Mesendoderm (in vitro differentiated cells): ENCODE measurements at places on chromosomes 16 and 17.

DNA sequence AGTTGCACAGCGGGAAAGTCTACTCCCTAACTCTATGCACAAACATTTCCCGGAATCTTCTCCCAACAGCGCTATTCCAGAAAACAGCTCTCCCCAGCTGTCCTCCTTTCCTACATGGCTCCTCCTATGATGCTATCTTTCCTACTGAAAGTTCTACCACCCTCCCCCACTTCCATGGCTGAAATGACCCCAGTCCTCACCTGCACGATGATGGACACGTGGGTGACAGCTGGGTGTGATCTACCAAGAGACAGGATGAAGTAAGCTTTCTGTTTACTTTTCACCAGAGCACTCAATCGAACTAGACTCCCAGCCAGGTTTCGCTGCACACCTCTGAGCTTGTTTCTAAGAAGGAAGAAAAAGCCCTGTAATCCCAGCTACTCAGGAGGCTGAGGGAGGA, 10.7 kb downstream of the CTC1 start:
- no peak for DNase-seq

DNA sequence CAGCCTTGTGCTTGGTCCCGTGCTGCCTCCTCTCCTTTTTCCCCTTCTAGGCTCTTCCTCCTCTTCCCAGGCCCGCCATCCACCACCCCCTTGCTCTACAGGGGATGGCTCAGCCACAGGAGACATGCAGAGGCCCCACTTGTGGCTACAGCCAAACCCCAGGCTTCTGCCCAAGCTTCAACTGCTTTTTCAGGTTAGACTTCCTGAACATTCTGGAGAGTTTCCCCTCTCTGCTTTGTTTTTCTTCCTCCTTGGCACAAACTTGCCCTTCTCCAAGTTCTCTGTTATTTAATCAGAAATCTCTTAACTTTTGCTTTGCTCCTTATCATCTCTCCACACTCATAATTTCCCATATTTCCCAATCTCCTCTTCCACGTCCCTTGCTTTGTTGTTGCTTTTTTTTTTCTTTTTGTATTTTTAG, 18.3 kb upstream of the HAS3 start:
- DNase-seq: no peak

GRCh38 chr16:87335625-87336433, 18.6 kb upstream of the C16orf95 start:
- DNase-seq: no peak

GRCh38 chr17:72100470-72100869, 20.4 kb upstream of the SOX9 start:
- no peak for DNase-seq

DNA sequence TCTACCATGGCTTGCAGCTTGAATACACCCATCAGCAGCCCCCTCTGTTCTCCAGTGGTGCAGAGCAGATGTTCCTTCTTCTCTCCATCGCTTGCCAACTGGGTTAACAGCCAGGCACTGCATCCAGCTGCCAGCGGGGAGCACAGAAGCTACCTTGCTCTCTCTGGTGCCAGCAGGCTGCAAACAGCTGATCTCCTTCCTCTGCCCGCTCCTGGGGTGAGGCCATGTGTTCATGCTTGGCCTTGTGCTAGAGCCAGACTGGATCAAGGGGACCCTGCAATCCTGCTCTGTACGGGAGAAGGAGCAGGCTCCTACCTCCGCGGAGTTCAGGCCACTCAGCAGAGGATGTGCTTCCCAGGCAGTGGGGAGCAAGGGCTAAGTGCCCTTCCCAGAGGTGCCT, 24.1 kb upstream of the ENGASE start:
- DNase-seq: no peak
